Transverse colon (tissue), 4 donors: ENCODE measurements at places on chromosomes 3 and 15. TPM values are rescaled to one million over a fixed set of nuclear protein-coding genes. Genes with fewer than 3 reads are reported as not detected.

DNA sequence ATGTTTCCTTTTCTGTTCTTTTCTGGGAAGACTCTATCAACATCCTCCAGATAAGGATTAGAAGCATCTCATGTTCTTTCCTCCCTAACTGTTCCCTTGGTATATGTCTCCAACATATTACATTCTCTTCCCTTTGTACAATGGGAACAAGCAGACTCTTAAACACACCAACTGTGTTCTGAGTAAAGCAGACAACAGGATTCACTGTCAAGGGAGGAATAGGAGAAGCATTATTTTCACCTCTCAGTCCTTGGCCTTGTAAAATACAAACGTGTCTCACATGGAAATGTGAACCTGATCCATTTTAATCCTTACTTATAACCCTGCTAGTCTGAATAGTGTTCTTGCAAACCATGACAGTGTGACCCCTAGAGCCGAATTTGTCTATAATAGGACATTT is 19.6 kb downstream of the GYG1 start:
- no peak for DNase-seq

Gene KAT2B
- total RNA-seq = 35.5 TPM

GRCh38 chr3:140761076-140761639 is 83.3 kb downstream of the TRIM42 start:
- DNase-seq = no peak

- DNase-seq = no peak
Observed at GRCh38 chr3:122952520-122952919, 75.0 kb downstream of the SEMA5B start.

DNA sequence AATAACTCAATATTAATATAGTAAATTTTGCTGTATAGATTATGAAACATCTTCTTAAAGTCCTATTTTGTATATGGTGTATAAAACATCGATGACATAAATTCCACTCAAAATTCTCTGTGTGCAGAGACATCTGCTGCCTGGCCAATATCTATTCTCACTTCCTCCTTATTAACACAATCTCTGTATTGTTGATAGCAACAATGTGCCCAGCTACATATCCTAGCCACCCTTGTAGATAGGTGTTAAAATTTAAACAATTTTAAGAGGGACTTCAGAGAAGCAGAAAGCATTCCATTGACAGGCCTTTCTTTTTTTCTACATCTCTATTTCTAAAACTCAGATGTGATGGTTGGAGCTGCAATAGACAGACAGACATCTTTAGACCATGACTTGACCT is 72.3 kb downstream of the FGF12 start:
- no peak for DNase-seq

- no peak for DNase-seq
Observed at GRCh38 chr3:134086616-134087015, 56.9 kb upstream of the SLCO2A1 start.

DNA sequence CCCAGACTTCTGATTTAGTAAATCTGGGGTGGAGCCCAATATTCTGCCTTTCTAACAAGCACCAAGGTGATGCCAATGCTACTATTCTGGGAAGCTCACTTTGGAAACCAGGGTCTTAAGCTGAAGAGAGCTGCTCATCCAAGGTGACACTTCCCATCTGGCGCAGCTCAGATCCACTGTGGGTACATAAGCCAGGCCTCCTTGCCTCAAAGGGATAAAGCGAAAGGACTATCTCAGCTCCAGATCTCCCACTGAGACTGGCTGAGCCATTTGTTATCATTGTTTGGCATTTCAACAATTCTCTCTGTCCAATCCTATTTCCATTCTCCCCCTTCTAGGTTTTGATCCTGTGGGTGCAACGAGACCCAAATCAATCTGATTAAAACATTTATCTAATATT is 323.8 kb downstream of the GBE1 start:
- no peak for DNase-seq

Gene COLQ
- not detected for total RNA-seq
